H54 (cell line): ENCODE measurements at places on chromosomes 12 and 14.

- no peak for DNase-seq
These were observed 271.1 kb upstream of the G2E3 start for GRCh38 chr14:30287579-30288445.

GRCh38 chr14:55327179-55327578 lies 56.0 kb downstream of the FBXO34 start:
- DNase-seq: no peak

DNA sequence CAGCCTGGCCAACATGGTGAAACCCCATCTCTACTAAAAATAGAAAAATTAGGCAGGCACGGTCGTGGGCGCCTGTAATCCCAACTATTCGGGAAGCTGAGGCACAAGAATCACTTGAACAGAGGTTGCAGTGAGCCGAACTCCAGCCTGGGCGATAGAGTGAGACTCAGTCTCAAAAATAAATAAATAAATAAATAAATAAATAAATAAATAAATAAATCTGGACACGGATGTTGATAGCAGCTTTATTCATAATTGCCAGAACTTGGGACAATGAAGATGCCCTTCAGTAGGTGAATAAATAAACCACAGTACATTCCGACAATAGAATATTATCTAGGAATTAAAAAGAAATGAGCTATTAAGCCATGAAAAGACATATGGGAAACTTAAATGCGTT lies 31.1 kb downstream of the TMEM30B start:
- no peak for DNase-seq

DNA sequence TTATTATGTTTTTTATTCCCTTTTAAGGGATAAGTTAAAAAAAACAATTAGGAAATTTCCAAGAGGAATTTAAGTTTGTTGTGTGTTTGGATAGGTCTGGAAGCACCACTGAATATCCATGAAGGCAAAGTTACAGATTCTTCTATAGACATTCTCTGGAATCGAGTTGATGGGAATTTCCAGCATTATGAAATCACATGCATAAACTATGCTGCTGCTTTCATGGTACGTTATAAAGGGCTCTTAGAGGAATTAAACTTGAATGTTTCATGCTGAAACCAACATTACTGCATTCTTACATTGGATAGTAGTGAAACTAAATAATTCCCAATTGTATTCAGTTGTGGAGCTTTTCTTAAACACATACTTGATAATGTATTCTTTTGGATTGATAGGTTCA lies 21.5 kb upstream of the PTPRQ start:
- no peak for DNase-seq

- DNase-seq: no peak
These were observed 221.2 kb upstream of the PELI2 start for GRCh38 chr14:55897031-55897430.

GRCh38 chr12:90899456-90900182 lies 55.4 kb downstream of the CCER1 start:
- no peak for DNase-seq

- no peak for DNase-seq
These were observed 1.3 kb upstream of the KRT8 start for GRCh38 chr12:52906191-52906601.
